ENCODE measurements at places on chromosomes 3 and 15. TPM values are rescaled to one million over a fixed set of nuclear protein-coding genes. Genes with fewer than 3 reads are reported as not detected.

ITIH4 gene
- total RNA-seq = 4.6 TPM

RHCG gene
- total RNA-seq = not detected

BMF gene
- total RNA-seq = 5.0 TPM

- DNase-seq = no peak
- no peak overlapping the region for H3K27ac ChIP-seq
- no peak overlapping the region for H3K4me3 ChIP-seq
- no peaks in the 10 kb centered on the region for H3K36me3 ChIP-seq
- H3K4me1 ChIP-seq = no peaks in the 10 kb centered on the region
- no peaks in the 10 kb centered on the region for H3K27me3 ChIP-seq
Observed at GRCh38 chr3:185318141-185318540, 44.8 kb upstream of the MAP3K13 start.

GRCh38 chr3:54647721-54648120 is 280.1 kb downstream of the LRTM1 start:
- no peaks in the 10 kb centered on the region for H3K27me3 ChIP-seq
- no peak for DNase-seq
- no peaks in the 10 kb centered on the region for H3K36me3 ChIP-seq
- H3K4me1 ChIP-seq = no peaks in the 10 kb centered on the region
- no peak overlapping the region for H3K4me3 ChIP-seq

RHOV gene
- not detected for total RNA-seq

PARP15 gene
- 0.46 TPM for total RNA-seq

DNA sequence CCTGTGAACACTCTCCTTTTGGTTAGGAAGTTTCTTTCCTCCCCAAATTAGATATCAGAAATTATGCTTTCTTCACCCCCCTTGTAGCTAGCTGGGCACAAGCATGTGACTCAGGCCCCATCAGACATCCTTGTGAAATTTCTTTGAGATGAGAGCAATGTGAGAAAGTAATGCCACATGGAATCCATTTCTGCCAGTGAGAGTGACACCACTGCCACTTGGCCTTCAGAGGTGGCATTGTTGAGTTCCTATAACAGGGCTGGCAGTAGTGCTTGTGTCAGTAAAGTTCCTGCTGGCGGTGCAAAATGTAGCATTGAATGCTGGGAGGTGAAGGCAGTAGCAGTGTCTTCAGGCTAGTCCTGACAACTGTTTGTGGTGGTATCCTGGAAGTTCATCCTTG is 80.7 kb upstream of the ZNF280D start:
- no peak overlapping the region for H3K27ac ChIP-seq
- peaks cover 19% of the 10 kb centered on the region for H3K4me1 ChIP-seq
- no peaks in the 10 kb centered on the region for H3K36me3 ChIP-seq
- H3K27me3 ChIP-seq = no peaks in the 10 kb centered on the region
- H3K4me3 ChIP-seq = no peak overlapping the region
- no peak for DNase-seq

AQP9 gene
- not detected for total RNA-seq

DNAJB8 gene
- not detected for total RNA-seq

PCSK6 gene
- total RNA-seq = 13.6 TPM

GRCh38 chr3:67400476-67400875 is 253.9 kb downstream of the SUCLG2 start:
- no peaks in the 10 kb centered on the region for H3K4me1 ChIP-seq
- no peak overlapping the region for H3K4me3 ChIP-seq
- H3K36me3 ChIP-seq = peaks cover 18% of the 10 kb centered on the region

DNA sequence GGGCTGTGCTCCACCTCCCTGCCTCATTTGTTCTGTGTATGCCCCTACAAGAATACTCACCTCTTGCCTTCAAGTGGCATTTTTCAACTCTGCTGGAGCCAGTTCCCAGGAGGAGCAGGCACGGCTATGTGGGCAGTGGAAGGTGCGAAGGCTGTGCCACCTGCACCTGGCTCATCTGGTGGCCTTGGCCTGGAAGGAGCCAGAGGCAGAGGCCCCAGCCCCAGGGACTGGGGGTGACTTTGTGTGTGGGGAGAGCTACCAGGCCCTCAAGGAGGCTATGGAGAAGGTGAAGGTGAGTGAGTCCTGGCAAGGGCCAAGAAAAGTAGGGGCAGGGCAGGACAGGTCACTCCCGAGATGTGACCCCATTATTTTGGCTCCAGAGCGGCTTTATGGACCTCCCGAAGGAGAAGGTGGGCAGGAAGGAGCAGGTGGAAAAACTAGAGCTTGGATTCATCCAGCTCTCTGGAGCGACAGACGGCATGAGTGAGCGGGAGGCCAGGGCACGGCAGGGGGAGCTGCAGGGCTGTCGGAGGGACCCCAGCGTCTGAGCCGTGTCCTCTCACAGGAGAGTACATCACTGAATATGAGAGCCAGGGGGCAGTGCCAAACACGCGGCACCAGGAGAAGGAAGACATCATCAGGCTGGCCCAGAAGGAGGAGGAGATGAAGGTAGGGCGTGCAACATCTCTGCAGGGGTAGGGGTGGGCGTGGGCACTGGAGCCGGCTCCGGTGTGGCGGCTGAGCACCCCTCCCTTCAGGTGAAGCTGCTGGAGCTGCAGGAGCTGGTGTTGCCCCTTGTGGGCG is 57.3 kb upstream of the UBE2Q2 start:
- H3K4me1 ChIP-seq = no peaks in the 10 kb centered on the region
- DNase-seq = no peak
- H3K4me3 ChIP-seq = no peak overlapping the region
- no peaks in the 10 kb centered on the region for H3K36me3 ChIP-seq

Data from esophagus muscularis mucosa (tissue), 4 donors.